Mammary epithelial cell (primary cell): ENCODE measurements at places on chromosomes 16 and 17. TPM values are rescaled to one million over a fixed set of nuclear protein-coding genes. Genes with fewer than 3 reads are reported as not detected.

PITPNC1 gene
- total RNA-seq, result 35.8 and 52.4 TPM in 2 replicates

DNA sequence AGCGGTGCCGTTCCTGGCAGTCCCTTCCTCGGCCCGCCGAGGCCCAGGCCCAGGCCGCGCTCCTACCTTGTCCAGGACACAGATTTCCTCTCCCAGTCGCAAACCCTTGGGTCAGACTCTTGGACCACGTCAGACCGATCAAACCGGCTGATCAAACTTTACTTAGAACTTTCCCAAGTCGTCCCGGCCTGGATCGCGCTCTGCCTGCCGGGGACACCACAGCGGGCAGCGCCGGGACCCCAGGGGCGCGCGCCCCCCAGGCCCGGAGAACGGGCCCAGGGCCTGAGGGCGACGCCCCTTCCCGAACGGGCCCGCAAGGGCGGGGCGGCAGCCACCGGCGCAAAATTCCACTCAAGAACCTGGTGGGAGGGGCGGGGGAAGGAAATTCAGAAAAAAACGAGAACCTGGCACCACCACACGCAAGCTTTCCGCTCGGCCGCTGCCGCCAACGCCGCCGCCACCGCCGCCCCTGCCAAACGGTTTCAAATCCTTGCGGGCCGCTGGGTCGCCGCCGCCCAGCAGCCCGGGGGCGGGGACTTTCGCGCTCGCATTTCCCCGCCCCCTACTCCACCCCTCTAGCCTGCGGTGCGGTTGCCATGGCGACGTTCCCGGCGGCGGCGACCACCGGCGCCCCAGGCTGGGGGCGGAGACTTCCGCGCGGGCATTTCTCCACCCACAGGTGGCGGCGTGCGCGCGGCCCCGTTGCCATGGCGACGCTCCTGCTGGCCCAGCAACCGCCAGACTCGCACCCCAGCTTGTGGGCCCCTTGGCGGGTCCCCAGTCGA is at the start of gene CEP112:
TSS of gene CEP112 (minus strand) at position 541 of the 785 bp plus-strand sequence.
- DNase-seq, result peak; percentile 45

DNA sequence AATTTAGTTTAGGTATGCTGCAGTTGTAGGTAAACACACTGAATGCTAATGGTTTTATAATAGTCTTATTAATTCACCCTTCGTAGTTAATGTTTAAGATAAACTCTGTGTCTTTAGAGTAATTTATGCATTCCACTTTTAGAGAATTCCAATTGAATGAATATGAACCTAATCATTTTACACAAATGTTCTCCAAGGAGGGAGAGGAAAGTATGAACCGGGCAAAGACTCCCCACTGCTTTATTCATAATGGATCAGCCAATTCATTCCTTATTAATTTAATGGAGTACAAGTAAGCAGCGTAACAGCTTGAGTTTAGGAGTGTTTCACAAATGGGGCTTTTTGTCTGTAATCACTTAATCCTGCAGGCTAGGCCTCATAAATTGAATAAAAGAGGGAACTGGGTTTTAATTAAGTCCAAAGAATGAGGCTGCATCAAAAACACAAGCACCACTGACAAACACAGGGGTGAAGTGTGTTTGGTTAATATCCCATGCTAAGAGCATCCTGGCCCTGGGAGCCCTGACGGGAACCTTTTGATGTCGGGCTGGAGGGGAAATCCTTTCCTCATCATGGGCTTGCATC is 375.7 kb upstream of the DYNLRB2 start:
- no peak for DNase-seq

DNA sequence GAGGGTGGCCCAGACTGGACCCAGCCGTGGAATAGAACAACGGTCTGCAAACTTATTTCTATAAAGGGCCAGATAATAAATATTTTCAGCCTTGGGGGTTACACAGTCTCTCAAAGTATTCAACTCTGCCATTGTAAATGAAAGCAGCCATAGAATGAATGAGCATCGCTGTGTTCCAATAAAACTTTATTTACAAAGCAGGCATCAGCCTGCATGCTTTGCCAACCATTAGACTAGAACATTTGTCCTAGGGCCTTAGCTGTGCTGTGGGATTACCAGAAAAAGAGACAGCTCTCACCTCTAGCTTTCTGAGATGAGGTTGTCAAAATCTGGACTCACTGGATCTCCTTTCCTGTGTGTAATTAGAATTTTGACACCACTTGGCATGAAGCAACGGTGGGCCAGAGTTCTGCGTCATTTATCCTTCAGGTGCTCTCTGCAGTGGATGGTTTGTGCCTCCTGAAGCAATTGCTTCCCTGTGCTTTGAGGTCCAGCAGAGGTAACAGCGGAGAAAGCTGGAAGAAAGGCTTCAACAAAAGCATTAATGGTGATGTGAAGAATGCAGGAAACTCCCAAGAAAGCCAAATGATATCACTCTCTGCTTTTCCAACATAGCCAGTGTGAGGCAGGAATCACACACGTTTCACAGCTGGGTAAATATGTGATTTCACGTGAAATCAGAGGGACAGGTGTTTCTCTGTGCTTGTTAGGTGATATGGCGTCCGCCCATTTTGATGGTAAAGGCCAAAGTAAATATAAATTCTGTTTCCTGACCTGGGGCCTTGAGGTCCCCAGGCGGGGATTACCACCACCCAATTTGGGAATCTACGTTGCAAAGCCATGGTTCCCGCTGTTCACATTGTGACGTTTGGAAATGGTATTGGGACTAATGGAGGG is 148.4 kb downstream of the PITPNC1 start:
- DNase-seq, result no peak

- DNase-seq, result no peak
These were observed 36.2 kb downstream of the USP10 start for GRCh38 chr16:84735849-84736586.

DNA sequence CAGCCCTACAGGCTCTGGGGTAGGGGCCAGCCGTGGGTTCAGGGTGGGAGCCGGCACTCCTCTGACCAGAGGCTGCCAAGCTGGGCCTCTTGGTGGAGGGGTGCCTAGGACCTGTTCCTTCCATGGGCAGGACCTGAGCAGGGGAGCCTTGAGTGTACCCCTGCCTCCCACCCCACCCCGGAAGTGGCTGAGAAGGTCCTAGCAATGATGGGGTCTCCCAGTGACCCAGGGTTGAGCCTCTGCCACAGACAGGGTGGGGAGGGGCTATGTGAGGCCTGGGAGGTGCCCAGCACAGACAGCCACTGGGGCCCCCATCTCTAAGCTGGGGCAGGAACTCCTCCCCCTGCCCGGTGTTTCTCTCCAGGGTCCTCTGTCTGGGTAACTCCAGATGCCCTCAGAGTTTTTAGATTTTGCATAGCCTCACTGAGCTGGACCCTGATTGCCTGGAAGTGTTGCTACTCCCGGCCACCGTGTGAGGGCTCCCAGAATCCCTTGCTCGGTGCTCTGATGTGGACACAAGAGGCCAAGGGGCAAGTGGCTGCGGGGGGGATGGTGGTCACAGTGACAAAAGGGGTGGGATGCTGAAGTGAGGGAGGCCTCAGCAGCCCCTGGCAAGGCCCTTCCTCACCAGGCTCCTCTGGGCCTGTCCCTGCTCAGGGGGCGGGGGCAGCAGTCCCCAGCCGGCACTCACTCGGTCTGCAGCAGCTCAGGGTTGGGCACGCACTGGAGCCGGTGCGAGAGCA is 6.4 kb upstream of the MTSS2 start:
- no peak for DNase-seq

GRCh38 chr17:68591583-68591982 is 9.6 kb downstream of the FAM20A start:
- no peak for DNase-seq

GRCh38 chr17:3602499-3602898 is 6.7 kb downstream of the TRPV1 start:
- no peak for DNase-seq

DNA sequence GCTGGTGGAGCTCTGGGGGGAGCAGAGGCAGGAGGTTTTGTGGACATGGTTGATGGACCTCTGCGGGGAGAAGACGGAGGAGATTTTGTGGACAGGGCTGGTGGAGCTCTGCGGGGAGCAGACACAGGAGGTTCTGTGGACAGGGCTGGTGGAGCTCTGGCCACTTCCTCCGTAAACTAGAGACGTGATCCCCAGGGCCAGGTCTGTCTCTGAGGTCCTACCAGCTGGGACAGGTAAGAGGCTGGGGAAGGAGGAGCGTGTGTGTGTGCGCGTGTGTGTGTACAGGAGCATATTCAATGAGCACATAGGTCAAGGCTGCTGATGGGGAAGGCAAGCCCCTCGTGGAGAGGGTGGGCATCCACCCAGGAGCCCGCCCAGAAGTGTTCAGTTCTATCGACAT is 20.6 kb downstream of the RPH3AL start:
- no peak for DNase-seq

DNA sequence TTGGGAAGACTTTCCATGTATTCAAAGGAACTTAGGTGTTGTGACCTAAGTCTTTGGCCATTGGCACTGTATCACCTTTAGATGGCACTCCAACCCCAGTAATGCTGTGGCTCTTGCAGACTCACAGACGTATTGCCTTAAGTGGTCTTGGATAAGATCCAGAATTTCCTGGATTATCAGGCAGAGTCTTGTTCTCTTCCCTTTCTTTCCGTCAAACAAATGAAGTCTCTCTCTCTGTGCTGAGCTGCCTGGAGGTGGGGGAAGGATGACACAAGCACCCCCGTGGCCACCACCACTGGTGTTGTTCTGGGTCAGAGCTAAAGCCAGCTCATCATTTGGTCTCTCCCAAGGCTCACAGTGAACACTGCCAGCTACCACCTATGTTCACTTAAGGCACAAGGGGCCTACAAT is 789.9 kb upstream of the KIF2B start:
- DNase-seq, result peak; percentile 50

DGKE gene
- 6.7 TPM for total RNA-seq

PLXDC1 gene
- total RNA-seq, result not detected in 2 replicates

DNA sequence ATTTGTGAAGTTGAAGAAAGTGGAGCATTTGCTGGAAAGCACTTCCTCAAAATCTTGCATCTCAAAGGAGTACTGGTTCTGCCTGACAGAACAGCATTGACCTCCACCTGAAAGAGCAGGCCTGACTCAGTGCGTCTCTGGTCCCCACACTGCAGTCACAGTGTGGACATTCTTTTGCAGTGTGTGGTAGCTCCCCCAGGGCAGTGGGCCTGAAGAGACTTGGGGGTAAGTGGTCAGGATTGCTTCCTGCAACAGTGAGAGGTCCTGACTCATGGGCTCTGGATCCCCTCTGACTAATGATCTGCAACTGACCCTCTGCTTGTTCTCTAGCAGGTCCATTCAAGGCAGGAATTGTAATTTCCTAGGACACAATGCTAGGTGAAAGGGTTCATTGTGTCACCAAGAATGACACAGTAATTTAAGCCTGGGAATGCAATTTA is 204.9 kb upstream of the KCNJ16 start:
- DNase-seq, result peak; percentile 83

DNA sequence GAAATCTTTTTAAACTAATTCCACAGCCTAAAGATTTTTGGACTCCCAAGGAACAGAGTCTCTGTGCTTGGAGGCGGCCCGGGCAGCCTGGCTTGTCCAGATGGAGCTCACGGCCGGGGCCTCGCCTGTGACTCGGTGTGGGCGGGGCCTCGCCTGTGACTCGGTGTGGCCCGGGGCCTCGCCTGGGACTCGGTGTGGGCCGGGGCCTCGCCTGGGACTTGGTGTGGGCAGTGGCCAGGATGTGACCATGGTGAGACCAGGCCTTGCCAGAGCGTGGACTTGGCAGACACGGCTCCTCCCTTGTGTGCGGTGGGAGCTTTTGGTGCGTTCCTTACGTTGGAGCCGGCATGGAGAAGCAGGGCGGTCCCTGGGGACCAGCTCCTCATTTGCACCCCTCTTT is 92.3 kb downstream of the METRNL start:
- DNase-seq, result no peak

DNA sequence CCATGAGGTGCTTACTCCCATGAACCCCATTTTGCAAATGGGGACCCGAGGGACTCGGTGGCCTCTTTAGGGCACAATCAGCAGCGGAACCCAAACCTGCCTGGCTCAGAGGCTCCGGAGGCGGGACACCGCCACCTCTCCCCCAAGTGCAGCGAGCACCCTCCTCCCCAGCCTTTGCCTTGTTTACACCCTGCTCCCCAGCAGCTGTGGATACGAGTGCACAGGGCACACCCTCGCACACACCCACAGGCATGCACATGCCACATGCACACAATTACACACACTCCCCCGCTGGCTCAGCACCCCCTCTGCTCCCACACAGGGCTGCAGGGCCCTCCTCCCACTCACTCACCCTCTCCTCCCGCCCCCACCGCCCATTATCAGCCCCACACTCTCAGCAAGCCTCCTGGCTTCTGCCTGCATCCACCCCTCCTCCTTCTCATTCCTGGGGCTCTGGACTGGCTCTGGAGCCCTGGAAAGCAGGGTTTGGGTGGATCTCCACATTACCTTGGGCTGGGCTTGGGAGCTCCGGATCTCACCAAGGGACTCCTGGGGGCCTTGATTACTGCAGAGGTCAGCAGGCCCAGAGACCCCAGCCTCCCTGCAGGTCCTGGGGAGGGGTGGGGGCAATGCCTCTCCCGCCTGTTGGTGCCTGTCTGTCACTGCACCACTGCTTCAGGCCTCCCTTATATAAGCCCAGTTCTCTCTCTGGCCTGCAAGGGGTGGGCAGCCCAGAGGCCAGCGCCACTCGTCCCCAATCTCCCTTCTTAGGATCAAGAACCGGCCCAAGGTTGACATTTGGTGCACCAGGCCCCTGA is 6.4 kb downstream of the PDK2 start:
- DNase-seq, result no peak

DNA sequence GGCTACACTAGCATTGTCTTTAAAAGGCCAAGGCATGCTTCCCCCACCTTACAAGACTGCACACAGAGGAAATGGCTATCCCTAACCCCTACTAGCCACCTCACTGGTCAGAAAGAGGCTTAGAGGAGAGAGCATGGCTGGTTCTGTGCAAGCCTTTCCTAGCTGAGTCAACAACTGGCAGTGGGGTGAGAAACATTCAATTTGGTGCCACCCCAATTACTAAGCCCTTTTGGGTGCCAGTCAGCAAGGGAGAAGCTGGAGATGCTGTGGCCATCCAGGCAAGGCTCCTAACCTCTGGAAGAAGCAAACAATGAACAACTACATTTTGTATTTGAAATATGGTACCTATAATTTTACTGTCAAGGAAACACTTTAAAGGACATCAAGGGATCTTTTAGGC is 4.7 kb upstream of the KAT7 start:
- no peak for DNase-seq

- DNase-seq, result no peak
These were observed 19.9 kb downstream of the DHX38 start for GRCh38 chr16:72113616-72113945.

DNA sequence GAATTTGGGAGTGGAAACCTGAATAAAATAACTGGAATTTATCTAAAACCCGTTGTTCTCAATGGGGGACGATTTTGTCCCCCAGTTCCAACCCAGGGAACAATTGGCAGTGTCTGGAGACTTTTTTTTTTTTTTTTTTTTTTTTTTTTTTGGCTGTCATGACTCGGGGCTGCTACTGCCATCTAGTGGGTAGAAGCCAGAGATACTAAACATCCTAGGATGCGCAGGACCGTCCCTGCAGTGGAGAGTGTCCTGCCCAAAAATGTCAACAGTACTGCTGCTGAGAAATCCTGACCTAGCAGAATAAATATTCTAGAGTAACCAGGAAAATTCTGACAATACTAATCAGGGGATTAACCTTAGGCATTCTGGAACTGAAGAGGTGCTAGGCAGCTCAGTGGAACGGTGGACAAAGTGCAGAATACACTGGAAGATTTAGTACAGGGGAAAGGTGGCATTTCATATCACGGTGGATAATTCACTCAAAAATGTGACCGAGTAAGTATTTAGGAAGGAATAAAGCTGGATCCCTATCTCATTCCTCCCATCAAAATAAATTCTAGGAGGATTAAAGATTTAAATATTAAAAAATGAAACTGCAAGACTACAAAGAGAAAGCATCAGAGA is 107.6 kb downstream of the SPECC1 start:
- DNase-seq, result peak; percentile 38

ZG16 gene
- total RNA-seq, result not detected in 2 replicates

GRCh38 chr16:83212301-83212841 is 585.6 kb downstream of the CDH13 start:
- DNase-seq, result no peak

GRCh38 chr17:56742601-56743000 is 91.1 kb downstream of the C17orf67 start:
- no peak for DNase-seq
